Pulmonary artery endothelial cell (primary cell): ENCODE measurements at places on chromosomes 1 and 21. TPM values are rescaled to one million over a fixed set of nuclear protein-coding genes. Genes with fewer than 3 reads are reported as not detected.

- DNase-seq = no peak
Measured at GRCh38 chr1:40475268-40475667, 1.8 kb upstream of the ZFP69 start.

DNA sequence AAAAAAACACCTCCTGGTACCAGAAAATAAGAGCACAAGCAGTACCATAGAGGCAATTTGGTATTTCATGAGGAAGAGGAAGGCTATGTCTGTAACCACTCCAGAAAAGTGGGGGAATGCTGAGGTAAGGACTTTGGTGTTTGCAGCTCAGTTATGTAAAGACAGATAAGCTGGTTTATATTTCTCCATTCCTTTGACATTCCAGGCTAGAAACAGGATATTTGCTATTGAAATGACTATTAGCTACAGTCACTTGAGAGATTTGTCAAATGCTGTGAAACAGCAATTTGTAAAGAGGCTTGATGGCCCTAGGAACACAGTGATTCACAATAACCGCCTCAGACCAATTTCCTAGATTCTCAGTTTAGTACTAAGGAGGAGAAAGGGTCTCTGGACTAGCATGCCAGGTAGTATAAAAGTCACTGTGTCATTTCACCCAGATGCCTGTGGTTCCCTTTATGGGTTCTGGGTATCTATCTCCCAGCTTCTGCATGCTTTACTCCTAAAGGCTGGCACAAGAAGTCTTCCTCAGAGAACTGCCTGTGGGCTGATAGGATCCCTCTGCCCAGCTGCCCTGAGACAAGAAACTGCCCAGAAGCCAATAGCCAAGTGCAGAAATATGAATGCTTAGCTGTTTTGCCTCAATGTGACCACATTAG lies 80.5 kb downstream of the VCAM1 start:
- DNase-seq = peak; percentile 47

DNA sequence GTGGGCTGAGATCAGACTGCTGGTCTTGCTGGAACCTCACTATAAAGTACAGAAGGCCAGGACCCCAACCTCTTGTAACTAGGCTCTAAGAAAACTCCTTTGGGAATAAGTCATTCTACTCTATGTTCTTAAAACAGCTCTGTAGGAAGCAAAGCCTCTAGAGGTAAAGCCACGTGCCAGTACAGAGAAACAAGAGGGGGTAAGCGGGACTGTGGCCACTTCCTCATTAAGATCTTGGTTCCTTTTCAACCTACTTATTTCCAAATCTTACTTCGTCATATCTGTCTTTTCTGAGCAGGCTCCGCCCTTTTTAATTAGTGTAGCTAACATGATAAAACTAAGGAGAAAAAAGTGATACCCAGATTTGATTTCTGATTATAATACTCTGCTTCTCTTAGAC lies 3.8 kb downstream of the NCSTN start:
- no peak for DNase-seq

DNA sequence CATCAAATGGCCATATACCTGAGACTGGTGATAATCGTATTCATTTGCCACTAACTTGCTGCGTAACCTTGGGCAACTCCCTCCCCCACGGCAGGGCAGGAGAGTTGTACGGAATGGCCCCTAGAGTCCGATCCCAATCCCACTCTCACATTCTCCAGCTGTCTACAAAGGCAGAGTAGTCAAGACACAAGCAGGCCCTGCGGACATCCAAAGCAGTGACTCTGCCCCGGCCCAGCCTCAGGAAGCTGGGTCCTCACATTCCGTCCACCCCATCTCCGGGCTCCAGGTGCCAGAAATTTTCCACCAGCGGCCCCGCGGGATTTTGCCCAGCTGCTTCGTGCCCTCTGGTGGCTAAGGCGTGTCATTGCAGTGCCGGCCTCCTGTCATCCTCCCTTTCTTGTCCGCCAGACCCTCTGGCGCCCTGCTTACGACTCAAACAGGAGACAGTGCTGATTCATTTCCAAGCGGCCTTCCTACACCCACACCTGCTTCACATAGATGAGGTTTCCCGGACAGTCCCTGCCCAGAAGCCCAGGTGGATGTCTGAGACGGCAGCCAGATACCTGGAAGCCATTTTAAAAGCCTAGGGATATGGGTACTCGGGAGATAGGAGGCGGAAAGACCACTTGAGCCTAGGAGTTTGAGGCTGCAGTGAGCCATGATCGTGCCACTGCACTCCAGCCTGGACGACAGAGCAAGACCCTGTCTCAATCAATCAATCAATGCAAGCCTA lies 2.9 kb upstream of the S100A2 start:
- DNase-seq = peak; percentile 57

The RORC gene
- total RNA-seq = not detected in 2 replicates

DNA sequence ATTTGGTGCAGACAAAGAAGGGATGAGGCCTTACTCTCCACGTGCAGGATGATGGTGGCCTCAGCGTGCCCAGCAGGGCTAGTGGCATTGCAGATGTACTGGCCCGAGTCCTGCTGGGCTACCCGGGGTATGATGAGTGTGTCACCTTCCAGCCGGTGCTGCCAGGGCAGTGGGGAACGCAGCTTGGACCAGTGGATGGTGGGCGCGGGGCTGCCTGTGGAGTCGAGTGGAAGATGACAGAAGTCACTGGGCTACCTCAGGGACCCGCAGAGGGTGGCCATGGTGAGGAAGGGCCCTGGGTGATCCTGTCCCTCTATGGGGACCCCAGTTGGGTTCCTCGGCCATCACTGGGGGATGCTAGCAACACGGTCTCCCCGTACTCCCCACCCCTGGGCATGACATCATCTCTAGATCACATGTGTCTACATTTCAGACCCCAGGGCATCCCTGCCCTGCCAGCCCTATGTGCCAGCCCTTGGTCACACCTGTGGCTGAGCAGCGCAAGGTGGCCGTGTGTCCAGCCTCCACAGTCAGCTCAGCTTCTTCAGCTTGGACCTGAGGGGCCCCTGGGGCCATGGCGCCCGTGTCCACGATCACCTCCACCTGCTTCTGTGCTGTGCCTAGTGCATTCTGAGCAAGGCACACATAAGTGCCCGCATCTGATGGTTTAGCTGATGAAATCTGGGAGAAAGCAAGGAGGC lies 27.4 kb downstream of the LDLRAD2 start:
- no peak for DNase-seq

- DNase-seq = no peak
Measured at GRCh38 chr1:153728305-153729066, 636 bp downstream of the INTS3 start.

DNA sequence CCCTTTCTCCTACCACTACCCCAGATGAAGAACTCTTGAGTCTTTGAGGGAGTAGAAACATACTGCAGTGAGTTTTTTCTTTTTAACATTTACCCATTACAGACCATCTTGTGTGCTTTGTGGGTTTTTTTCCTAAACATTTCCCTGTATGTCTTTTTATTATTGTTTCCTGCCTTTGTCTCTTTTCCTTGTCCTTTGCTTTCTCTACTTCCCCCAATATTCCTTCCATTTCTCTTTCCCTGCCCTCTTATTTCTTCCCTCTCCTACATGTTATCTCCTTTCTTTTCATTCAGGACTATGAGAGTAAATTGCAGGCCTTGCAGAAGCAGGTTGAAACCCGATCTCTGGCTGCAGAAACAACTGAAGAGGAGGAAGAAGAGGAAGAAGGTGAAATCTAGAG lies 79.1 kb upstream of the PGD start:
- no peak for DNase-seq

GRCh38 chr1:150696590-150696989 lies 364 bp downstream of the GOLPH3L start:
- DNase-seq = no peak

The ELAPOR1 gene
- 0.21 and 0.26 TPM in 2 replicates for total RNA-seq

- DNase-seq = no peak
Measured at GRCh38 chr1:237756304-237756967, 134.3 kb downstream of the ZP4 start.

- no peak for DNase-seq
Measured at GRCh38 chr1:66752000-66752592, at the start of gene DYNLT5. TSS of gene DYNLT5 (plus strand) at chr1:66752459. CDS start at chr1:66754659, 2,200 bp downstream.

GRCh38 chr1:97136996-97137395 lies 415.4 kb downstream of the PTBP2 start:
- no peak for DNase-seq

DNA sequence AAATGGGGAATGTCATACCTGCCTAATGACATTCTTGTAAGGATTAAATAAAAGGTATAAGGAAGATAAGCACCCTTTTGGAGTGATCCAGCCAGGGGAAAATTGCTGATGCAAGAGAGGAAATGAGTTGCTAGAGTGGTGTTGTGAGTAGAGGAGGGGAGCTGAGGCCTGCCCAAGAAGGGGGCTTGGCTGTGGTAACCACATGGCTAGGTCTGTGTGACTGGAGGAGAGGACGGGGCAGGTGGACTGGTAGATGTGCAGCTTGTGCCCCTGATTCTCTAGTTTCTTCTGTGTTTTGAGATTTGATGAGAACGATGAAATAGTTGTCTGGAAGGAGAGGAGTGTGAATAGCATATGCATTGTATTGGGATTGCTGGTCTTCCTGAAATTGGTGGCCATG lies 6.6 kb downstream of the TXLNA start:
- no peak for DNase-seq

- peak; percentile 91 for DNase-seq
Measured at GRCh38 chr1:66331658-66332547, 202.1 kb upstream of the SGIP1 start.

The RUNX3 gene
- total RNA-seq = under 0.01 TPM in 1 of 2 replicates, not detected in the other

GRCh38 chr1:164361927-164362326 lies 197.1 kb upstream of the PBX1 start:
- no peak for DNase-seq

GRCh38 chr1:212077028-212077427 lies 41.5 kb downstream of the DTL start:
- DNase-seq = no peak

GRCh38 chr1:27339213-27339612 lies 2.6 kb upstream of the SYTL1 start:
- DNase-seq = no peak

GRCh38 chr1:184032930-184033418 lies 4.6 kb downstream of the COLGALT2 start:
- DNase-seq = no peak

- no peak for DNase-seq
Measured at GRCh38 chr21:41900401-41900800, 21.3 kb upstream of the PRDM15 start.

DNA sequence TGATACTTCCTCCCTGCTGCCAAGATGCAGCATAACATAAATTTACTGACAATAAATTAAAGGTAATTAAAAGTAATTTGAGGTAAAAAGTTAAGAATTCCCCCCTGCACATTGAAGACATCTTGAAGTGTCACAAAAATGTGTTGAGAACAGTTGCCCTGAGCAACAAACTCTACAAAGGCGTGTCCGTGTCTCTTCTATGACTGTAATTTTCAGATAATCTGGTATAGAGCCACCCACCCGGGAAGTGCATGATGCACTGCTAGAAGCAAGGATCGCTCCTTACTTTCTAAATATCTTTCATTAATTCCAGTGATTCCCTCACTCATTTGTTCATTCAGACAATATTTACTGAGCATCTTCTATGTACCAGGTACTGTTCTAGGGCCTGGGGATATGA lies 11.0 kb upstream of the CASQ1 start:
- DNase-seq = no peak

GRCh38 chr1:203531063-203531462 lies 37.1 kb downstream of the OPTC start:
- no peak for DNase-seq

DNA sequence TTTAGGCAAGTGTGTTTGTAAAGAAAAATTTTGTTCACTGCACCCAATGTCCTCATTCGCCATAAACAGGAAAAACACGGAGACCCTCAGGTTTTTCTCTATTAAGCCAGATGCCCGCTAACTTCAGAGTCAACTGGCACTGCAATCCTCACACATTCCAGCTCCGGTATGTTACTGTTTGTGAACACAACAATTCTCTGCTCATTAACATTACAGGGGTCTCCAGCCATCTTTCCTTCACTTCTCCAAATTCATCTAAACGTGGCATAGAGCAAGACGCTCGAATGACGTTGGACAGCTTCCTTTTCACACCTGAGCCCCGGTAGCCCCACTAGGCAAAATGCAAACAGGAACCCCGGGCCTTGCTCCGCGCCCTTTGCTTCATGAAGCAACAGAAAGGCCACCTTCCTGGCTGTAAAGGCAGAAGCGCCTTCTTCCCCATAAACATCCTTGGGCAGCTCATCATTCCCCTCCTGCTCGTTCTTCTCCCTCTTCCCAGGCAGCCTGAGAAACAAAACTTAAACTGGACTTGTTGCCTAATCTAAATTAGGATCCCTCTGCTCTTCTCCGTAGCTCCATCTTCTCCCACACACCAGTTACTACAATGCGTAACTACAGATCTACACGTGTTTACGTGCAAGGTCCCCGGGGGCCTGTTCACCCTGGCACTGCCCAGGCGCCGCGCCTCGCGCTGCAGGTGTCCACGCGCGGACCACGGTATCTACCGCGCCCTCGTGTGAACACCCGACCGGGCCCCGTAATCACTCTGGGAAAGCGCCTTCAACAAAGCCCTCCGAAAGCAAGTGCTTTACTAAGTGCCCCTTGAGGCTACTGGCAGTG lies 1.2 kb downstream of the LBR start:
- DNase-seq = no peak

GRCh38 chr21:37615962-37616361 lies 249.4 kb downstream of the DYRK1A start:
- no peak for DNase-seq

GRCh38 chr1:173853074-173853473 lies 14.7 kb downstream of the GAS5 start:
- DNase-seq = peak; percentile 90

GRCh38 chr1:116228511-116228910 lies 117.3 kb downstream of the MAB21L3 start:
- DNase-seq = no peak

GRCh38 chr1:151846062-151846568 lies 6.5 kb upstream of the C2CD4D start:
- no peak for DNase-seq
